Caki2 (cell line): ENCODE measurements at places on chromosomes 7 and 10.

- DNase-seq = no peak
Observed at GRCh38 chr7:94431619-94432280, 37.1 kb downstream of the COL1A2 start.

DNA sequence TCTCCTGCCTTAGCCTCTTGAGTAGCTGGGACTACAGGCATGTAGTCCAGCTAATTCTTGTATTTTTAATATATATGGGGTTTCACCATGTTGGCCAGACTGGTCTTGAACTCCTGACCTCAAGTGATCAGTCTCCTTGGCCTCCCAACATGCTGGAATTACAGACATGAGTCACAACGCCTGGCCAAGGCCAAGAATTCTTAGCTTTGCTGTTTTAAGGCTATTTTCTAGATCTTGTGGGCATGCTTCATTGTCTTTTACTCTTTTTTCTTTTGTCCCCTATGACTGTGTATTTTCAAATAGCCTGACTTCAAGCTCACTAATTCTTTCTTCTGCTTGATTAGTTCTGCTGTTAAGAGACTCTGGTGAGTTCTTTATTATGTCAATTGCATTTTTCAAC lies 56.4 kb upstream of the TAS2R16 start:
- no peak for DNase-seq

- peak; percentile 32 for DNase-seq
Observed at GRCh38 chr10:28241741-28242399, 61.0 kb downstream of the MPP7 start.

DNA sequence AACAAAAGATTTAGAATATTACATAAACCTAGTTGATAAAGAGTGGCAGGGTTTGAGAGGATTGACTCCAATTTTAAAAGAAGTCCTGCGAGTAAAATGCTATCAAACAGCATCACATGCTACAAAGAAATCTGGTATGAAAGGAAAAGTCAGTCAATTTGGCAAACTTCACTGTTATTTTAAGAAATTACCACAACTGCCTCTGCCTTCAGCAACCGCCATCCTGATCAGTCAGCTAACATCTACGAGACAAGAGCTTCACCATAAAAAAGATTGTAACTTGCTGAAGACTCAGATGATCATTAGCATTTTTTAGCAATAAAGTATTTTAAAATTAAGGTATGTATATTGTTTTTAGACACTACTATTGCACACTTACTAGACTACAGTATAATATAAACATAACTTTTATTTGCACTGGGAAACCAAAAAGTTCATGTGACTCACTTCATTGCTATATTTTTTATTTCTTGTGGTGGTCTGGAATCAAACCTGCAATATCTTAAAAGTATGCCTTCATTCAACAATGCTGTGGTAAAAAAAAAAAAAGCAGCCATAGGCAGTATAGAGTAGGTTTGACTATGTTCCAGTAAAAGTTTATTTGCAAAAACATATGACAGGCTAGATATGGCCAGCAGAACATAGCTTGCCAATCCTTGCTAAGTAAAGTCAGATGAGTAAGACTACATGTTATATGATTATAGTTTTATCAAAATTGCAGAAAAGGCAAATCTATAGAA lies 74.4 kb downstream of the GLCCI1 start:
- no peak for DNase-seq

DNA sequence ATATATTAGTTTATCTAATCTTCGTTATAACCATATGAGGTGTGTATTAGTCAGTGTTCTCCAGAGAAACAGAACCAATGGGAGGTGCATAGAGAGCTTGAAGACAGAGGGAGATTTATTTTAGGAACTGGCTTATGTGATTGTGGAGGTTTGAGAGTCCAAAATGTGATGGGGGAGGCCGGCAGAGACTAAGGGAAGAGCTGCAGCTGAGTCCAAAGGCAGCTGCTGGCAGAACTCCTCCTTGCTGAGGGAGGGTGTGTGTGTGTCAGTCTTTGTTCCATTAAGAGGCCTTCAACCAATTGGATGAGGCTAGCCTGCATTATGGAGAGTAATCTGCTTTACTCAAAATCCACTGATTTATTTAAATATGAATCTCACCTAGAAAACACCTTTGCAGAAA lies 165.1 kb downstream of the SH3PXD2A start:
- DNase-seq = no peak

GRCh38 chr10:30039567-30039966 lies 19.8 kb downstream of the JCAD start:
- no peak for DNase-seq

GRCh38 chr7:18302097-18302496 lies 193.5 kb upstream of the HDAC9 start:
- DNase-seq = no peak

DNA sequence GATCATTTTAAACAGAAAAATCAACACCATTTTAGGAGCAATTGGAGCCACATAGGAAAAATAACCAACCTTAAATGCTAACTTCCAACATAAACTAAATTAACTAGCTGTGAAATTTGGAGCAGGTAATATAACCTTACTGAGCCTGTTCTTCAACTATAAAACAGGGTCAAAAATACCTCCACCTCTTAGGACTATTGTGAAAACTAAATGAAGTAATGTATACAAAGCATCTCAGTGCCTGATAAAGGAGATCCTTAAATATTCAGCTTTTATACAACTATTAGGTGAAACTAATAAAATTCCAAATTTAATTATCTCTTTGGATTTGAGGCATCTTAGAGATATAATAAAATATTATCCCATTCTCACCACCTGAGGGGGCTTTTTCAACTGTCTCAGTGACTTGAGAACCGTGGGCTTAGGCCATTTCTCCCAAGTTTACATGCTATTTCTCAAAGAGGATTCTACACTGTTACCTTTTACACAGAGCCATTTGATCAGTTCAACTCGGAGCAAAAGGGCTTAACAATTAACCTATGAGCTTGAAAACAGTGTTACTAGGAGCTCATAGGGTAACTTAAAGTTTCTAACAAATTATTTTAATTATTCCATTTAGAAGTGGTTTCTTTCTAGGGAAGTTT lies 165.0 kb upstream of the ASAH2 start:
- peak; percentile 30 for DNase-seq

GRCh38 chr7:148611692-148612091 lies 21.1 kb downstream of the C7orf33 start:
- no peak for DNase-seq

GRCh38 chr7:82449910-82450309 lies 6.3 kb upstream of the CACNA2D1 start:
- no peak for DNase-seq

DNA sequence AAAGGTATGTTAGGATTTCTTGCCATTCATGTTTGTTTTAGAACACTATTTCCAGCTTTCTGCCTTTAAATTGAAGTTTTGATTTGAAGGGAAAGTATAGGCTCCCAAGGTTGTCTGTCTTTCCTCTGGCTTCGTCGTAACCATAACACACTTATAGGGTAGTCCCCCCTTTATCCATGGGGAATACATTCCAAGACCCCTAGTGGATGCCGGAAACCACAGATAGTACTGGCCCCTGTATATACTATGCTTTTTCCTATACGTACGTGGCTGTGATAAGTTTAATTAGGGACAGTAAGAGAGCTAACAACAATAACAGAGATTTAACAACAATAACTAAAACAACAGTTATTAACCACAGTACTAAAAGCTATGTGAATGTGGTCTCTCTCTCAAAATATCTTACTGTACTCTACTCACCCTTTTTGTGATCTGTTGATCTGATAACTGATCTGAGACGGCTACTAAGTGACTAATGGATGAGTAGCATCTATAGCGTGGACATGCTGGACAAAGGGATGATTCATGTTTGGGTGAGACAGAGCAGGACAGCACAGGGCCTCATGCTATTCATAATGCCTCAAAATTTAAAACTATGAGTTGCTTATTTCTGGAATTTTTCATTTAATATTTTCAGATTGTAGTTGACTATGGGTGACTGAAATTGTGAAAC lies 273.1 kb downstream of the AUTS2 start:
- DNase-seq = peak; percentile 74

GRCh38 chr7:150412518-150413488 lies 33.7 kb downstream of the ZNF775 start:
- DNase-seq = no peak

- DNase-seq = no peak
Observed at GRCh38 chr10:11759347-11759746, 17.2 kb downstream of the ECHDC3 start.

- DNase-seq = no peak
Observed at GRCh38 chr10:18325410-18325809, 185.2 kb downstream of the CACNB2 start.

- no peak for DNase-seq
Observed at GRCh38 chr10:69562731-69563254, 10.4 kb downstream of the NEUROG3 start.

DNA sequence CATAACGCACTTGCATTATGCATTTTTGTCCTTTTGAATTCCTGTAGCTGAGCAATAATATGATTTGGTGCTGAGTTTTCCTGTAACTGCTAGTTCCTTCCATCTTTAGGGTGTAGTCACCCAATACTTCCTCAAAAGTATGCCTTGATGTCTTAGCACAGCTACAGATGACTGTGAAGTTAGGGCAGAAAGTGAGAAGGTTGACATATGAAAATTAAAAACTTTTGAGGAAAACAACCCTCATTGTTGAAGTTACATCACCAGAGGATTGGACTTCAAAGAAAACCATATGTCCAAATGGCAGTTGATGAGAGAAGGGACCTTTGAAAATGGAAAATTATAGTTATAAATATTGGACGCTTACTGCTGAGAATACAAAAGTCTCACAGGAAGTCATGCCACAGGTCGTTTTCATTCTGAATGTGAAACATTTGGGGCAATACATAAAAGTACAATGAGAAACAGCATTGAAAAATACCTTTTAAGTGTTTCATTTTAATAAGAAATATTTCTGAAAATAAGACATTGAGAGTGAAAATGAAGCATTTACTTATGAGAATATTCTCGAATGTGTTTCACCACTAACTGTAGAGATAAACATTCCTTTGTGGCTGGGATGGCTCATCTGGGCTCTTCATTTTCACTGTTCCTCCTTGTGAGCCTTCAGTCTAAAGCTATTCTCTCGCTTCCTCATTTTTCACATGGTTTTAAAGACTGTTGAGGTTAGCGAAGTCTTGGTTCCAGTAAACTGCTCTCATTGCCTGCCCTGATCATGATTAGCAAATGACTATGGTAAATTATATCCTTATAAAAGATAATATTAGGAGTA lies 61.4 kb upstream of the NME8 start:
- DNase-seq = no peak

GRCh38 chr7:50679218-50680007 lies 103.3 kb downstream of the GRB10 start:
- peak; percentile 44 for DNase-seq

- DNase-seq = no peak
Observed at GRCh38 chr10:100265821-100266485, 1.5 kb downstream of the CWF19L1 start.

DNA sequence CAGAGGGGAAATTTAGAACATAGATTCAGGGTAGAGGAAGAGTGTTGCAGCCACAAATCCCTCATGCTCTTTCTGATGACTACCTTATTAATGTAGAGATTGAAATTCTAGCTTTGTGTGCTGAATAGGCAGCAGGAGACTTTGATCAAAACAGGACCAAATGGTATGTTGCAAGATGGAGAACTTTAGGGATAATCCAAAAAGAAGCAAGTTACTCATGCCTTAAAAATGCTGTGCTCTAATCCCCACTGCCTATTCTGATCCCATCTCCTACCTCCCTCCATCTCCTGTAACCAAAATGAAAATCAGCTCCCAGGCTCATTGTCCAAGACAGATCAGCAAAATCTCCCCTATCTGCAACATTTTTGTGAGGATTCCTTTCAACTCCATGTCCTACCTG lies 31.3 kb downstream of the CH25H start:
- DNase-seq = no peak

DNA sequence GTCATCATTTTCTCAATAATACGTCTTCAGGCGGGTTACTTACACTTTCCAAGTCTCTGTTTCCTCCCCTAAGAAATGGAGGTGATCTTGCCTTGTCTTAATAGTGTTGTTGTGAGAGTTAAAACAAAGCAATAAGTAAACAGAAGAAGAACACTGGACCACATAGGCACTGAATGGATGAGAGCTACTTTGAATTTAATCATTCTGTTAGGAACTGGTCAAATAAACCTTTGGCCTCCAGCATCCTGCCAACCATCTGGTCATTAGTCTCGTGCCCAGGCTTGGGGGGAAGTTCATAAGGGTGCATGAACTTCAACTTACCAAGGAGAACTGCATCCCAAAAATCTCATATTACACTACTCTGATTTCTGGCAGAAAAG lies 109.4 kb upstream of the C7orf33 start:
- no peak for DNase-seq

- DNase-seq = no peak
Observed at GRCh38 chr7:101018271-101019167, 1.4 kb upstream of the MUC17 start.

- no peak for DNase-seq
Observed at GRCh38 chr10:35495521-35496119, 109.5 kb upstream of the GJD4 start.

DNA sequence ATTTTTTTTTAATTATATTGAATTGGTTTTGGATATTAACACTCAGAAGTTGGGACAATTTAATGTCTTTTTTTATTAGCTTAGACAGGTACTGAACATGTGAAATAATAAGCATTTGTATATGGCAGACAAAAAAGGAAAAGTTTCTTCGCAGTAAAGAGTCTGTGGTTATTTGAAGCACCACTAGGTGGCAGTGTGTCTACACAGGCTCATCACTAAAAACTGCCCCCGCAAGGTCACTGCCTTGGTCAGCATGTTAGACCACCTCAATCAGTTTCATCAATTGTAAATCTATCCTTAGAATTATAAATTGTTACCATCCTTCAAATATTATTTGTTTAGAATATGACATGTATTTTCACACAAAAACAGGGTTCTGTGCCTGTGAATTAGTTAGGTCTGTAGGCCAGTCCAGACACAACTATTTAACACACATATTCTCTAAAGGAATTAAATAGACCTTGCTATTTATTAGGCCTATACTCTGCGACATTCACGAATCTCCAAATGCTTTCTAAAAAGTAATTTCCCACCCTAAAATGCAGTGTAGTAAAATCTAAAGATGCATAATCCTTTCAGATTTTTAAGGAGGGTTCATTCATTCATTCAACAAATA lies 17.0 kb downstream of the PNLIPRP3 start:
- DNase-seq = peak; percentile 28

DNA sequence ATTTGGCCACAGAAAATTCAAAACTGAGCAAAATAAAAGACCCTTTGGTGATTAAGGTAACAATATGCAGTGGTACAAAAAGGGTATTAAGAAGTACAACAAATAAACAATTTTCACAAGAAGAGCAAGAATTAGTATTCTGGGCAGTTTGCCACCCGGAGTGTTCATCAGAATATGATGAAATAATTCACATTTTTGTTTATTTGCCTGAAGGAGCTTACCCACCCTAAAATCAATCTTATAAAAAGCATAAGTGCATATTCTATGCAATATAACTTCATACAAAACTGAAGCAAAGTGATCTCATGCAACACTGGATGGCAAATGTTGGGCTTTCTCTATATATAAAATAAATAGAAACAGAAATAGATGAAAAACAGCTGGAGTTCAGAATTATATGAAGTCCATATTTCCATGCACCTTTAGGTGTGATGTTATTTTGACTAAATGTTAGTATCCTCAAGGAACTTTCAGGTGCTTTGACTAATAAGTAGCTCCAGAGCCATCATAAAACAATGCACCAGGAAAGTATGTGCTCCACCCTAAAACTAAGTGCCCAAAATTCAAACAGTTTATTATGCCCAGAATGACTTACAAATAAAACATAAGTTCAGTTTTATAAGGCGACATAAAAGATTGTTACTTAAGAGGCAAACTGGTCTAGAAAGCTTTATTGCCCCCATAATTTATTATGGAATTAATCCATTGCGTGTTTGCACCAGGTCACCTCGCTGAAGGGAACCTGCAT lies 474.3 kb downstream of the SEMA3D start:
- DNase-seq = no peak

- no peak for DNase-seq
Observed at GRCh38 chr7:41608447-41608846, 94.4 kb downstream of the INHBA start.
